ENCODE measurements at places on chromosomes 7 and 10.

DNA sequence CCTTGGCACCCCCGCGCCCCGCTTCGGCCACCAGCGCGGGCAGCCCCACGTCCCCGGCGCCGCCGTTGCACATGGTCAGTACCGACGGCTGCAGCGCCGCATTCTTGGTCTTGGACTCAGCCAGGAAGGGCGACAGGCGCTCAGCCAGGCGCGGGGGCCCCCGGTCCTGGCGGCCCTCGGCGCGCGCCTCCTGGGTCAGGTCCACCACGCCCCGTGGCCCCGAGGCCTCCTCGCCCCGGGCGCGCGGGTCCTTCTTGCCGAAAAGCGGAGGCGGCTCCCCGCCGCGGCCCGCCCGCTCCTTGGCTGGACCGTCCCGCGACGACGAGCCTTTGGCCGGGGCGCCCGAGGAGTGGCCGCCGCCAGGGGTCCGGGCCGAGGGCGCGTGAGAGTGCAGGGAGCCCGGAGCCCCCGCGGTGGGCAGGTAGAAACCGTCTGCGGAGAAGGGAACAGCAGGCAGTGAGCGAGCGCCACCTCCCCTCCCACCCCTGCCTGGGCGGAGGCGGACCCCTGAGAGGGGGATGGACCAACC lies 34.7 kb downstream of the TNRC18 start:
- DNase-seq: no peak

- no peak for DNase-seq
Observed at GRCh38 chr10:100650693-100651092, 94.7 kb upstream of the PAX2 start.

DNA sequence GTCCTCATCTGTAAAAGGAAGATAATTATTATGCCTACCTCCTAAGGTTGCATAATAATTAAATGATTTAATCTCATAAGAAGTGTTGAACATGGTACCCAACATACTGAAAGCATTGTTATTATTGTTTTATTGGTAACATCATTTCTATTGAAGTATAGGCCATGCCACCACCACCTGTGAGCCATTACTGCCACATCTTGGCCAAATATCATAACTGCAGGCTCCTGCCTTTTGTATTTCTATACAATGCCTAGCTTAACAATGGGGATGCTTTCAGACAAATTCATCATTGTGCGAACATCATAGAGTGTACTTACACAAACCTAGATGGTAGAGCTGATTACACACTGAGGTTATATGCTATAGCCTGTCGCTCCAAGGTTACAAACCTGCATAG lies 61.1 kb upstream of the NPSR1 start:
- DNase-seq: peak; percentile 20

DNA sequence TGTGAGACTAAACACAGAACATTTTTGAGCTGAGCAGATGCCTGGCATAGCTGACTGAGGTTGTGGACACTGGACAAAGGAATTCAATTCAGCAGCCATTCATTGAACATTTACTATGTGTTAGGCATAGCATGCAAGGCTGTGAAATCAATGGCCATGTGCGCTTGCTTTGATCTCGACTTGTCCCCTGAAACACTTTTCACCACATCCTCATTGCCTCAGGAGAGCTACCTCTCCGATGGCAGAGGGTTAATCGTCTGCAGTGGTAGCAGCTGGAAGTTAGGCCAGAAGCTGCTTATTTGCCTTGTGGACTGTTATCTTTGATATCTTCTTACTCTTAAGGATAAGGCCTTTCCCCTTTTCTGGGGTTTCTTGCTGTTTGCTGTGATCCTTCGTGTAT lies 297.8 kb downstream of the AUTS2 start:
- DNase-seq: no peak

DNA sequence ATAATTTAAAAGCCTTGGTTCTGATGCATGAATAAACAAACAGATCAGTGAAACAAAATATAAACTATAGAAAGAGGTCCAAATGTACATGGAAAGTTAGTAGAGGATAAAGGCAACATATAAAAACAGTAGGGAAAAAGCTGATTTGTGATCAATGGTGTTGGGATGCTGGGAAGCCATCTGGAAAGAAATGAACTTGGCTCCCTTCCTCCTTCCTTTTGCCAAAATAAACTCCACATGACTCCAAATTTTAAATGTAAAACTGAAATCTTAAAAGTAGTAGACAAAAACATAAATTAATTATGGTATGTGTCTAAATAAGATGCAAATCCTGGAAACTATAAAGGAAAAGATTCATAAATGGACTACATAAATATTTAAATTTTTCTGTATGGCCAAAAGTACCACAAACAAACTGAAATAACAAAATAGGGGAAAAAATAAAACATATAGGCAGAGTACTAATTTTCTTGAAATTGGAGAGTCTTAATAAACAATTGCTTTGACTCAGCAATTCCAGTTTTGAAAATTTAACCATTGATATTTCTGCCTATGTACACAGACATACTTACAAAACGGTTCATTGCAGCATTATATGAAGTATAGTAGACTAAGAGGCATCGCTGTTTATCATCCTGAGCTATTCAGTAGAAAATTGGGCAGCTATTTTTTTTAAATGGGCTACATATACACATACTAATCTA lies 77.0 kb upstream of the TRIM24 start:
- DNase-seq: no peak

GRCh38 chr10:128151031-128151430 lies 24.8 kb upstream of the MKI67 start:
- no peak for DNase-seq

- DNase-seq: no peak
Observed at GRCh38 chr10:29772403-29772802, 137.6 kb upstream of the SVIL start.

GRCh38 chr10:124403548-124403947 lies 15.2 kb downstream of the OAT start:
- peak; percentile 48 for DNase-seq

GRCh38 chr7:22183522-22184280 lies 173.3 kb downstream of the RAPGEF5 start:
- DNase-seq: no peak

- DNase-seq: no peak
Observed at GRCh38 chr7:121860953-121861352, 12.0 kb upstream of the PTPRZ1 start.

GRCh38 chr10:131656009-131656408 lies 244.8 kb upstream of the PPP2R2D start:
- no peak for DNase-seq

DNA sequence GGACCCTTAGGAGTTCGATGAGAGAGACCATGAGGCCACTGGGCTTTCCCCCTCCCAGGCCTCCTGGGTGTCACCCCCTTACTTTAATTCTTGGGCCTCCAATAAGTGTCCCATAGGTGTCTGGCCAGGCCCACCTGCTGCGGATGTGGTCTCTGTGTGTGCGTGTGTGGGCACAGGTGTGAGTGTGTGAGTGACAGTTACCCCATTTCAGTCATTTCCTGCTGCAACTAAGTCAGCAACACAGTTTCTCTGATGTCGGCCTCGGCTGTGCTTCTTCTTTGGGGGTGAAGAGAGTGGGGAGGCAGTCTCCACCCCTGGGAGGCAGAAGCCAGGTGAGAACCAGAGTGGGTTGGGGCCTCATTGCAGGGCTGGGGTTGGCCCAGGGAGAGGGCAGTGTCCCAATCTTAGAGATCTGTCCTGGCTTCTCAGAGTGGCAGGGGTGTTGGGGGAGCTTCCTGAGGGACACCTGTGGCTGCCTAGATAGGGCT lies 1.5 kb downstream of the PVRIG start:
- DNase-seq: no peak

GRCh38 chr10:124387078-124387874 lies 31.4 kb downstream of the OAT start:
- DNase-seq: no peak

- no peak for DNase-seq
Observed at GRCh38 chr7:26212921-26213718, 11.6 kb downstream of the CBX3 start.

DNA sequence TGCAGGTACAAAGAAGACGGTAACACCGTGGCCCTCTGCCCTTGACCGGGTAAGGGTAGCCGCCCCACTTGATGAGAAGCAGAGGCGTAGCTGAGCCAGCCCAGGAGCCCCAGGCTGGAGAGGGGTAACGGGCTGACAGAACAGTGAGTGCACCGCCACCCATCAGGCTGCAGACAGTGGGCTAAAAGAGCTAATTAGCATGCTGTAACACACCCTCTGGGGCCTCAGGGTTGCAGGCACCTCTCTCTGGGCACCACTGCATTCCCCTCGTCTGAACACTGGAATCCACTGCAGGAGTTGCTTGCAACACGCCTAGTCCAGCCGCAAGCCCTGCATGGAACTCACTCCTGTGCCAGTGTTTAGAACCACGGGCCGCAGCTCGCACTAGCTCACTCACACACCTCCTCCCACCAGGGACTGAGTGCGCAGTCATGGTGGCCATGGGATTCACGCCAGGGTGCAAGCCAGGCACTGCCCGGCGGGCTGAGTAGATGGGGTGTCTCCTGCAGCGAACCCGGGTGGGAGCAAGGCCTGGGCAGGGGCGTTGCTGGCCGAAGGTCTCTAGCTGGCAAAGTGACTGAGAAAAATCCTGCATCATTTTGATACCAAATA lies 36.1 kb downstream of the AGMO start:
- DNase-seq: no peak

GRCh38 chr10:51029172-51029641 lies 45.1 kb upstream of the PRKG1 start:
- no peak for DNase-seq

GRCh38 chr10:15222511-15222910 lies 54.0 kb upstream of the NMT2 start:
- no peak for DNase-seq

DNA sequence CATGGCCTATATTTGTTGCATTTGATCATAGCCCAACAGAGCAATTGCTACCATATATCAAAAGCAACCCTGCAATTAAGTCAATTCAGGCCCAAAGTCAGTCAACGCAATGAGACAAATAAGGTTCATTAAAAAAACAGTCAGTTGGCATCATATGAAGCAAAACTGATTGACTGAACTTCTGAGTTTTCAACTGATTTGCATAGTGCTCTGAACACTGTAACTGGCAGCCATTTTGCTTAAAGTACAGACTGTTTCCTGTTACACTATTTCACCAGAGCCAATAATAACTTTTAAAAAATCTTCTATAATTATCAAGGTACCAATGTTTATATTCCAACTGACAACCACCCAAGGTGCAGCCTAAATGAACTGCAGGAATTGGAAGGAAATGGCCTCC lies 68.4 kb upstream of the RAPGEF5 start:
- no peak for DNase-seq

DNA sequence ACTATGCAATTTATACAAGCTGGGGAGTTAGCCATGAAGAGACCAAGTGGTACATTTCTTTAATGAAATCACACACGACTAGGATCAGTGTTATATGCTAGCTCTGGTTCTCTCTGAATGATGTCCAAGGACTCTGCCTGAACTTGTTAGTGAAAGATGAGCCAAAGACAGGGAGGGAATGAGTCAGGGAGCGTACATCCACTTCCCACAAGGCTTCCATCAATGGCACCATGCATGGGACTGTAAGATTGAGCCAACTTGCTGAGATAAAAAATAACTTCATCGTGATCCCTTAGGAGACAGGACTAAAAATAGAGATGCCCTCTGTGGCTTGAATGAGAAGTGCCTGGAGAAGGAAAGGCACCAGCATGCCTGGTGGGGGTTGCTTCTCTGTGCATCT lies 629.7 kb downstream of the ACTR3B start:
- no peak for DNase-seq

DNA sequence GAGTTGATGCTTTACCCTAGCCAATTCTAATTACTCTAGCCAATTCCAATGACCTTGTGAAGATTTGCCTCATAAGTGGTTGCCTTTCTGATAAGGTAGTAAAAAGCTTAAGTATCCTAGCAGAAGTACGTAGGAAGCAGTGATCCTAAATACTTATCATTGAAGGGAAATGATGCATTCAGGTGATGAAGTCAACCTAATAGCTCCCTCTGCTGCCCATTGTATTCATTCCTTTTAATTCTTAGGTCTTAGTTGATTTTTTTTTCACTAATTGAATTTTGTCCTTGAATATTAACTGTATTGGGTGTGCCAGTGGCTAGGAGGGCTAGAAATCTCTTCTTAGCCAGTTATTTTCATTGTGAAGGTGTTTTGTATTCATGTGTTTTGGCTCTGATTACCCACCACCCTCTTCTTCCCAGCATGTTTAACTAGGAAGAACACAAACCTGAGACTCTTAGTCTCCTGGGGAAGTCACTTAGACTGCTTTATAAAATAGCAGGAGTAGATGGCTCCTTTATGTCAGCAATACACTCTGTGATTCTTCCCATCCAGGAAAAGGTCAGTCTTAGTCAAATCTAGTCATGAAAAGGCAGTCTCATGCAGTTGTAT lies 46.3 kb downstream of the PLEKHA8 start:
- peak; percentile 58 for DNase-seq

- no peak for DNase-seq
Observed at GRCh38 chr7:78203042-78203720, 404.6 kb downstream of the PHTF2 start.

DNA sequence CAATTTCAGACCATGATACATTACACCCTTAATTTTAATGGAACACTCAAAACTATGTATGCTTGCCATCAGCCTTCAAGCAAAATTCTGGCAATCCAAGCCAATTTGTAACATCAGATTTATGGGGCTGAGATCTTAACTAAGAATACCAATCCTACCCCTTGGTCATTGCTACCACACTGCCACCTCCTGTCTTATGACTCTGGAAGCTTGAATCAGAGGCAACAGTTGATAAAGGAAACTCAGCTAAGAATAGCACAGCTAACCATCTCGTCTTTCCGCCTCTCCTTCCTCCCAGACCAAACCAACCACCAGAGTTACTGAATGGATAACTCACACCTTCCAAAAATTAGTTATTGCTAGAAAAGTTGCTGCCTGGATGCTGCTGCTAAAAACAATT lies 7.4 kb downstream of the IGF2BP3 start:
- no peak for DNase-seq

- DNase-seq: no peak
Observed at GRCh38 chr7:116859323-116859722, 3.1 kb upstream of the CAPZA2 start.

- no peak for DNase-seq
Observed at GRCh38 chr10:93613126-93613525, 789 bp downstream of the PDE6C start.

GRCh38 chr7:98472521-98472954 lies 71.6 kb upstream of the BAIAP2L1 start:
- DNase-seq: no peak

GRCh38 chr7:77752016-77752415 lies 46.2 kb downstream of the TMEM60 start:
- DNase-seq: no peak

- DNase-seq: no peak
Observed at GRCh38 chr10:67793313-67793712, 44.7 kb downstream of the DNAJC12 start.

GRCh38 chr10:112896273-112896672 lies 53.8 kb upstream of the TCF7L2 start:
- no peak for DNase-seq

DNA sequence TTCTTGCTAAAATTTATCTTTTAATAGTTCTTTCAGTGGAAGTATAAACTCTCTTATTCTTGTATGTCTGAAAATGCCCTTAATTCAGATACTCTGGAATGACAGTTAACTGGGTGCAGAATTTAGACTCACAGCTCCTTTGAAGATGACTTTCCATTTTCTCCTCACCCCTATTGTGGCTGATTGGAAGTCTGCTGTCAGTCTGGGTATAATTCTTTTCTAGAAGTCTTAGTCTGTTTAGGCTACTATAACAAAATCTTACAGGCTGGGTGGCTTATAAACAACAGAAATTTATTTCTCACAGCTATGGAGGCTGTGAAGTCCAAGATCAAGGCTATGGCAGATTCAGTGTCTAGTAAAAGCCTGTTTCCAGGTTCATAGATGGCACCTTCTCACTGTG lies 145.2 kb upstream of the GDF10 start:
- DNase-seq: no peak

All from NCI-H1694 treated with DMSO at 0.1 percent for 48 hours (cell line).